Anterior cingulate cortex (tissue), 58 donors: ENCODE measurements at places on chromosomes 6 and 20.

GRCh38 chr20:10472871-10473270, 37.8 kb downstream of the SLX4IP start:
- DNase-seq = no peak

DNA sequence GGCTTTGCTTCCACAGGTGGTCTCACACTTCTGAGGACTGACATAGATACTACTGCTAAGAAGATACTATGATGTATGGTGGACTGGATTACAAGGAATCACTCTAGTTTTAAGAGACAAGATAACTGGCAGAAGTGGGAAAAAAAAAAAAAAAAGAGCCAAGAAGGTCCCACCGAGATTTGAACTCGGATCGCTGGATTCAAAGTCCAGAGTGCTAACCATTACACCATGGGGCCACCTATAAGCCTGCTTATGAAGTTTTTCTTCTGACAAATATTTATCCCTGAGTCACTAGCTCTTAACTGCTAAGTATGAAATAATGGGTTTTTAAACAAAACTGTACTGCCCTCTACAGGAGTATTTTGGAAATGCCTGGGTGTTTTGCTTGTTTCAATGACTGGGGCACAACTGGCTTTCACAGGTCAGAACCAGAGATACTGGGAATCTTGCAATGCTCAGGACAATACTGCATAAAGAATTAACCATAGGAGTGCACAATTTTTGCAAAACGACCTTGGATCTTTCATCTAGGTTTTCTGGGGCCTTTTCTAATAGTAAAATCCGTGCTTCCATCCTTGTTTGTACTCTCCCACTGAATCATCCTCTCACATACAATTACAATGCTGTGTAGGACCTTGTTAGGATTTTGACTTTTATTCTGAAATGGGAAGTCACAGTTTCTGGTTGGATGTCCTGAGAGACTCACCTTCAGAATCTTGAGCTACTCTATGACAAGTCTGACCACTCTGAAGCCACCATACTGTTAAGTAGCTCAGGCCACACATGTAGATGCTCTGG, 116.3 kb downstream of the OR2B2 start:
- no peak for DNase-seq

DNA sequence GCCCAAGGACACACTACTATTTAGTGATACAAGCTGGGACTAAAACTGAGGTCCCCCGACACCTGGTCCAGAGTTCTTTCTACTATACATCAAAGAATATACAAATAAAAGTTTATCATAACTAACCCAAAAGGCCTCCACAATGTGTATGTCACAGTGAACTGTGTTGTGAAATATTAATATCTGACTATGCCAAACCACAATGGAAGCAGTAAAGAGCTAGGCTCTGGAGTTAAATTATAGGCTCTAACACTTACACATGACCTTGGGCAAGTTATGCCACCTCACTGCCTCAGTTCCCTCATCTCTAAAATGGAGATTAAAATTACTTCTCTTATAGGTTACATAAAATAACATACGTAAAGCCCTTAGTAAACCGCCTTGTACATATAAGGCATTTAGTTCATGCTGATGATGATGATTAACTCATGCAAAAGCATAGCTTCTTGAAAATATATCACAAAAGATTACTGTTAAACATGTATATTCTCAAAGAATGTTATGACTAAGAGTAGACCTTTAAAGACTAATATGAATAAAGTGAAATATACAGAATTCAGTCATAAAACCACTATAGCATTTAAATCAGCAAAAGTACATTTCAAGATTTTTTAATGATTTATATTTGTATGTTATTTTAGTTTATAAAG, 5.7 kb downstream of the SUPT3H start:
- DNase-seq = no peak

DNA sequence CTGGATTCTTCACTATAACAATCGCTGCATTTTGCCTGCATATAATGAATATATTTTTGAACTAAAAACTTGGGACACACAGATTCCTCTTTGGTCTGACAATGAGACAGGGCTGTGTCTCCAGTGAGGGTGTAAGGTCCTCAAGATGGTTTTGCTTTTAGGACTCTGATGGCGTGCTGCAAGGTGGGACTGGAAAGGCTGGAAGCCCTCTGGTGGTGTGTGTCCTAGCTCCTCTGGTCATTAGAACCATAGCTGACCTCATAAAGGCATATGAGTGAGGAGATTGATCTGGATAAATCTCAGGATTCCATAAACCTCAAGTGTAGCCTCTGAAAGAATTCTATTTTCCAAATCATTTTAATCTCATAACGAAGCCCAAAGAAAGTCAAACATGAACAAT, 108.4 kb upstream of the ASF1A start:
- DNase-seq = no peak

- no peak for DNase-seq
Measured at GRCh38 chr20:58518896-58519593, 3.8 kb upstream of the APCDD1L start.

- no peak for DNase-seq
Measured at GRCh38 chr6:156544046-156544445, 233.1 kb upstream of the ARID1B start.

DNA sequence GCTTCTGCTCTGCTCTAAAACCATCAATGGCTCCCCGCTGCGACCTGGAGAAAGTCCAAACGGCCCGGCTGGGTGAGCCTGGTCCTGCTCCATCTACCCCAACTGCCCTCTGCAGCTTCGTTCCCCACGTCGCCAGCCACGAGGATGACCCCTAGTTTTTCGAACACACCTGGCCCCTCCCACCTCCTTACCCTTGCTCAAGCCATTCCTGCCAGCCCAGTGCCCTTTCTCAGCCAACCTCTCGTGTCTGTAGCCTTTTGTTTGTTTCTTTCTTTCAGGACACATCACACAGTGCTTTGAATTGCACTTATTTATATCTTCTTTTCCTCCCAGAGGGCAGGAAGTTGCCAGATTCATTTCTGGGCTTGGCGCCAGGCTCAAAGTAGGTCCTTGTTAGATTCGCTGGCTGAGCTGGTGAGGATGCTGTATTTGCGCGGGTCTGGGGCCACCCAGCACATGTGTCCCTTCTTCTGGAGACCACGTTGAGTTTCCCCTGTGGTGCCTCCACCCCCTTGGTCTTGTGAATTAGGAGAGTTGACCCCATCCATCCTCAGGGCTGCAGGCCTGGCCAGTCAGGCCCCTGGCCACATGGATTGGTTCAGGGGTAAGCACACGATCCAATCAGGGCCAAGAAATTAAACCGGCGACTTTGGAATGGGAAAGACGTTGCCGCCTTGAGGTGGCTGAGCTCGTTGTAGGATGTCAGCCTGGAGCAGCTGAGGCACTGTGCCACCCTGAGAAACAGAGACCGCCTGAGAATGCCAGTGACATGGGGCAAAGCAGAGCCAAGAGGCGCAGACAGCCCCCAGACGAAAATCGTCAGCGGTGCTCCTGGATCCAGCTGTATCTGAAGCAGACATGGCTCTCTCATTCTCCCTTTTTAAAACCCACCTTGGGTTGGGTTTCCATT, 156.0 kb downstream of the CEBPB start:
- DNase-seq = peak; percentile 60

- no peak for DNase-seq
Measured at GRCh38 chr6:135743476-135743875, 108.0 kb upstream of the PDE7B start.

- DNase-seq = no peak
Measured at GRCh38 chr6:56821005-56821432, 133.9 kb upstream of the BEND6 start.

GRCh38 chr20:37757550-37757949, 63.7 kb downstream of the CTNNBL1 start:
- no peak for DNase-seq

DNA sequence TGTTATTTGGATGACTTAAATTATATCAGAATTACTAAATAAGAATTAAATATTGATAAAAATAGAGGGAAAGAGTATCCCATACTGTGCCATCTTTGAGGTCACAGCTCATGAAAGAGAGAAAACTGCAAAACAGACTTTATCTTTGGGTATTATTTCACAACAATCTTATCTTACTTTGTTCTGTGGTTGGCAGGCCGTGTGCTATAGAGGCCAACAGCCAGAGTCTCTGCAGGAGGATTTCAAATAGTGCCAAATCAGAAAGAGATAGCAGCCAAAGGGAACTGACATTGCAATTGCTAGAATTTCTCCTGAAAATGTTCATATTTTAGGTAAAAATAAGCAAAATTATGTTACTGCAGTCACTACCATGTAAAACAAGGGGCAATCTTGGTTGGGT, 354.2 kb downstream of the GRIK2 start:
- no peak for DNase-seq

DNA sequence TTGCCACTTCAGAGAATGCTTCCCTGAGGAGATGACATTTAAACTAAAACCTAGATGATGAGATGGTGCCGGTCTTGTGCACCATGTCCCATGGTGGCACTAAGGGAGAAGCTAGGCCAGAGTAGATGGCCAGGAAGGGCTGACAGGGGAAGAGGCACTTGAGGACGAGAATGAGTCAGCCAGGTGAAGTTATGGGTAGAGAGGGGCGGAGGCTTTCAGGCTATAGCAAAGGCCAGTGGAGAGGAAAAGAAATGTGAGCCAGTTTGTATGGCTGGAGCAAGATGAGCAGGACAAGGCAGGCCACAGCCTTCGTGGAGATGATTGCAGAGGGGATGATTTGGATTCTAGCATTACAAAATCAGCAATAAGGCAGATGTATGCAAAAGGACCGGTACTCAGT, 44.7 kb upstream of the ADGRF4 start:
- DNase-seq = no peak

DNA sequence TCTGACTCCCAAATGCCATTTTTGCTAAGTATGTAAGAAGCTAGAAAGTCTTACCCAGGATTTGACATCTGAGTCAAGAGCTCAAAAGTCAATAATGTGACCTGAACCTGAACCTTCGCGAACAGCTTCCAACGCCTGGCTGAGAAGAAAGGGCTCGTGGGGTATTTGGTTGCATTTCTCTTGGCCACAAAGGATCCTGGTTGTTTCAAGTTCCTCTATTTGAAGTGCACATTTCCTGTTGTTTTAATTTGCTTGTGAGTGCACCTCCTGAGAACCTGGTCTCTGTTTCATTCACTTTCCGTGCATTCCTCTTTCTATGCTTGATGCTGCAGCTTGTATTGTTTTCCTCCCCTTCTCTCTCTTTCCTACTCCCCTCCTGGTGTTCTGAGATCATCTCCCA, 212.5 kb downstream of the FOXA2 start:
- DNase-seq = no peak

- DNase-seq = no peak
Measured at GRCh38 chr20:60171313-60171712, 213.1 kb downstream of the CDH26 start.

GRCh38 chr6:30357678-30358540, 13.0 kb downstream of the RPP21 start:
- peak; percentile 66 for DNase-seq

GRCh38 chr6:156804402-156804801, 27.2 kb downstream of the ARID1B start:
- DNase-seq = no peak

- DNase-seq = no peak
Measured at GRCh38 chr6:163311830-163312229, 102.7 kb upstream of the QKI start.

- DNase-seq = no peak
Measured at GRCh38 chr6:80098392-80098791, 8.1 kb upstream of the BCKDHB start.

GRCh38 chr6:152146385-152146784, 338.9 kb downstream of the ESR1 start:
- DNase-seq = no peak

DNA sequence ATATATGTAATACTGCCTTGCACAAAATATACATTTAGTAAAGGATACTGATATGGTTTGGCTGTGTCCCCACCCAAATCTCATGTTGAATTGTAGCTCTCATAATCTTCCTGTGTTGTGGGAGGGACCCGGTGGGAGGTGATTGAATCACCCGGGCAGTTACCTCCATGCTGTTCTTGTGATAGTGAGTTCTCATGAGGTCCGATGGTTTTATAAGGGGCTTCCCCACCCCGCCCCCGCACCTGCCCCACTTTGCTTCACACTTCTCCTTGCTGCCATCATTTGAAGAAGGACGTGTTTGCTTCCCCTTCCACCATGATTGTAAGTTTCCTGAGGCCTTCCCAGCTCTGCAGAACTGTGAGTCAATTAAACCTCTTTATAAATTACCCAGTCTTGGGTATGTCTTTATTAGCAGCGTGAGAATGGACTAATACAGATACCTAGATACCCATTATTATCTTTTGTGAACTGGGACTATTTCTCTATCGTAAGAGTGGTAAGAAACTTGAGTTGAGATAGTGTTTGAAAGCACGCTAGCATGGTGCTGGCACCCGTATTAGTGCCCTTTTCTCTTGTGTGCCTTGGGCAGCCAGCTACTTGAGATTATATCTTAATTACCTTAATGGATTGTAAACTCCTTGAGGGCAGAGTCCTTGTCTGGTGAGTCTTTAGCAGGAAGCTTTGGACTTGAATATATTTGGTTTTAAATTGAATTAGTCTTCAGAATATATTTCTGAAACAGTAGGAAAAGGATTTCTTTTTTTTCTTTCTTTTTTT, 25.6 kb downstream of the TOP1 start:
- DNase-seq = no peak

- DNase-seq = no peak
Measured at GRCh38 chr6:153043719-153044118, 41.2 kb upstream of the MTRF1L start.
